CD4-positive, alpha-beta T cell treated with Interleukin-15 for 4 hours (primary cell): ENCODE measurements at places on chromosomes 16 and 17.

GRCh38 chr16:54933281-54934011 is 2.8 kb downstream of the IRX5 start:
- DNase-seq, result no peak

GRCh38 chr16:3182608-3183444 is 5.2 kb upstream of the OR1F1 start:
- no peak for DNase-seq

GRCh38 chr17:10192461-10192860 is 5.9 kb downstream of the GAS7 start:
- no peak for DNase-seq

GRCh38 chr17:30554839-30555751 is 77.9 kb downstream of the GOSR1 start:
- no peak for DNase-seq

DNA sequence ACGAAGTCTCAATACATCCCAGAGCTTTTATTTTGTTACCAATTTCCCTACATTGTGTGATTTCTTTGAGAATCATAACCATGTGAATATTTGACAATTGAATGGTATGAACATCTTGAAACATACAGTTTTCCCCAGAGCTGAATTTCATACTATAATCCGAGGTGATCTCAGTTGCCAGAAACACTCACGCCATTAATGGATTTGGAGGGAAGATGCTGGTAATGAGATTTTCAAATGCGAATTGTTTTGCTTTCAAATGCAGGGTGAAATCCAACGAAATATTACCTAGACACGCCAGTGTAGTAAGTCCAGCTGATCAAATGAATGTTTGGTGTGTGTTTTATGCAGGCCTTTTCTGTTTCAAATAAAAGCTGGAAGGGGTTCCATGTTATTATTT is 277.8 kb upstream of the CDH5 start:
- no peak for DNase-seq

- no peak for DNase-seq
Observed at GRCh38 chr16:89105599-89106151, 12.0 kb downstream of the ACSF3 start.

DNA sequence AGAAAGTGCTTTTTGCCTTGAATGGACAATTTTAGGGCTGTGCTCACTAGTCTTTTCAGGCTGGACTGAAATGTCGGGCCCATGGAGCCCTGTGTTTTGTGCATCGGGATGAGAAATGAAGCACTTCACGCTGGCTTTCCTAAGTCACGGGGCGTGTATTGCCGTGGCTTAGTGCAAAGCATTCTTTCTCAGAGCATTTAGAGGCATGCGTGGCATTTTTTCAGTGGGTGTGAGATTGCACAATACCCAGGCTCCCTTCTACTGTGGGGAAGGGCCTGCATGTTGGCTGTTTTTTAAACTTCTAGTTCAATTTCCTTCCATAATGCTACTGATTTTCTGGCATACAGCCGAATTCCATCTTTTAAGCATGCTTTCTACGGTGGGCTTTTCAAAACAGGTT is 12.6 kb upstream of the POLR3E start:
- DNase-seq, result no peak

DNA sequence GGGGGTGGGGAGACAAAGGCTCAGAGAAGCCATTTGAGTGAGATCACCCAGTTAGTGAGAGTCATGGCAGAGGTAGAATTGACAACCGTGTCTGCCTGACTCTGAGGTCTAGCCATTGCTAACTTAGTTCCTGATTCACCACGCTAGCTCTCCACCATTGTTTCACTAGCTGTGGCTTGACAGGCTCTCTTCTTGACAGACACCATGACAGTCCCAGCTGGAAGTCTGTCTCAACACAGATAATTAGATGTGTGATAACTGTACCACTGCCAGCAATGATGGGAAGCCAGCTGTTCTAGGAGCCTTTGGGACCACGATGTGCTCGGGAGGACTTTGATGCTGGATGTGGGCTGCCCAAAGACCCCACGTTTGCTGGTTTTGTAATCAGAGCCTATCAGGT is 170.5 kb upstream of the CACNG3 start:
- DNase-seq, result no peak

- no peak for DNase-seq
Observed at GRCh38 chr16:85051067-85051581, 23.5 kb downstream of the KIAA0513 start.

DNA sequence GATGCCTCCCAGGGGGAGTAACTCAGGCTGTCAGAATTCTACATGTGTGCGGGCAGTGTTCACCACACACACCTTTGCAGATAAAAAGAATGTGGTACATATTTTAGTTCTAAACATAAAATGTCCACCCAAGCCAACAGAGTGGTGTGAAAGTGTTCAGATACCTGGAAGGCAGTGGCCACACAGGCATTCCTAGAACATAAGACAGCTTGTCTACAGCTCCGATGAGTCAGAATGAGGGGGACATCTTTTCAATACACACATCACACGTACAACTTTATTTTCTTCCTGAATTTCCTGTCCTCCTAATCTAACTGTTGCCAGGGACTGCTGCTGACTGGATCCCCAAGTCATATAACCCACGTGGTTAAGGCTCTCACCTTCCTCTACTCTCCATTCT is 142.3 kb downstream of the ZFHX3 start:
- DNase-seq, result no peak

DNA sequence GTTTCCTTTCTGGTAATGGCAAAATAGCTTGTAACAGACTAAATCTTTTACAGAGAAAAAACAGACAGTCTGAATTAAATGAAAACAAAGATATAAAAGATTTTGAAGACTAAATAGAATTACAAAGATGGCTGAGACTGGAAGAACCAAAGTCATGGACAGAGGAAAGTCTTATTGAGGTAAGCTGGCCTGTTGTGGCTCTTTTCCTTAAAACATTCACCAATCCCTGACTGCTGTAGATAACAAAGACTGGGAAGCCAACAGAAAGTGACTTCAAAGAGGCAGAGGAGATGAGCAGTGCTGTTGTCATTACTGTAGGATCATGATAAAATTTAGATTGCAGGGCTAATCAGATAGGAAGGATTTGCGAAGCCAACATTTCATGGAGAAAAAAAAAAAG is 517.0 kb downstream of the KIF2B start:
- no peak for DNase-seq

DNA sequence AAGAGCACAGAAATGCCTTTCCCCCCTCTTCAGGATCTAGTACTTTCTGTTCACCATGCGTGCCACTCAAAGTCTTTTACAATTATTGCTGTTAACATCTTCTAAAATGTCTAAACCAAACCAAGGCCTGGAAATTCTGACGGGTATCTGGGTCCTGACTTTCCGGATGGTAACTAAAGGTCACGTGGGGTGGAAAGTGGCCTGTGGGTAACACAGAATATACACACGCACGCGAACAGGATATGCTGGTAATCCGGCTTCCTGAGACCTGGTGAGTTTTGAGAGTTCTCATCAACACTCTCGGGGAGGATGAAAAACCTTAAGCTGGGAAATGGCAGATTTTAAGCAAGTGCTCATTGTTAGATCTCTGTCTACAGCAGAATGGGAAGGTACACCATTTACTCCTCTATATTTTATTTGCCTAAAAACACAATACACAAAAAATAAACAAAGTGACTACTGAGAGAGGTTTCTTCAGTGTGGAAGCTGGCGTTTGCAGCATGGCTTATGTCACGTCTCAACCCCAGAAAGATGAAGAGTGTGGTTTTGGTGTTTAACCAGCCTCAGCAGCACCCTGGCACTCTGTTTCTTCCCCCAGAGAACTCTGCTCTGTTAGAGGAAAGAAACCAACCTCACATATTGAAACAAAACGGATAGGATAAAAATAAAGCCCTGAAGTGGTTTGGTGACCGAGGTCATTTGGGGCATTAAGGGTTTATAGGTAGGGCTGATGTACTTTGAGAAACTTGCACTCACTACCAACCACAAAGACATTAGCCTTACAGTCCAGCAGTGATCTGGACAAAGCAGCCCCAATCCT is 37.3 kb downstream of the SMG6 start:
- peak; percentile 83 for DNase-seq

DNA sequence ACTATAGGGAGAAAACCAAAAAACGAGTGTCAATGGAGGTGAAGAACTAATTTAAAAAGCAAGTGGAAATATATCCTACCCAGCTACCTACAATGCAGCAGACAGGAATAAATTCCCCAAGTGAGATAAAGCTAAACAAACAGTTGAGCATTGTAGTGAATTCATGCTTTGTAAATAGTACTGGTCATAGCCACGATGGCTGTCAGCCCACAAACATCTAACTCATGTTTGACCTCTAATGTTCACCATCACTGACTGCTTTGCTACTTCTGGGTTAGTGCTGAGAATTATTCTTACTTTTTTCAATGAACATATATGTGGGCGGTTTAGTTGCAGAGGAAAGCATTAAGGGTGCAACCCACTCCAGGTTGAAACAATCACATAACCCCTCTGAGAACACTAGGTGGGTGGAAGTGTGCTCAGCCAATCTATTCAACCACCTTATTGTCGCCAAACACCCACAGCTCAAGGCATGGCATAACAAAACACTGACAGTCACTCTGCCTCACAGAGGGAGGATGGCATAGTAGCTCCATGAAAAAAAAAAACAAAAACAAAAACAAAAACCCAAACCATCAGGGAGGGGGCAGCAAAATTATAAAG is 264.1 kb downstream of the ZFHX3 start:
- DNase-seq, result no peak

GRCh38 chr16:4743226-4743878 is 9.0 kb downstream of the DNAAF8 start:
- no peak for DNase-seq
